Amygdala (tissue), 56 donors: ENCODE measurements at places on chromosomes 6 and 20.

DNA sequence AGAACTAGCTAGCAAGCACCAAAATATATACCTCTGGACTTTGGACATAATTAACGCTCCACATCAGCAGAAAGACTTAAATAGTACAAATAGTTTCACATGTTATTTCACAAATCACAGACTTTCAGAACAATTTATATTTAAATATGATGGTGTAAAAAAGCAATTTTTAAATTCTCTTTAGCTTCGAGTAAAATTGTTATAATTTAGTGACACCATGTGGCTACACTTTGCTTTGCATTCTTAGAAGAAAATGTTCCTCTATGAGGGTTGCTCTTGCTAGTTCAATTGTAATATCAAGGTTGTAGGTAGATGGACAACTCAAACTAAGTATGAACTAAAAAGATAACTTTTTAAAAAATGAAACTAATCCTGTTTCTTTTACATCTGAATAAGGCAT is 69.0 kb downstream of the BTBD9 start:
- DNase-seq = no peak

DNA sequence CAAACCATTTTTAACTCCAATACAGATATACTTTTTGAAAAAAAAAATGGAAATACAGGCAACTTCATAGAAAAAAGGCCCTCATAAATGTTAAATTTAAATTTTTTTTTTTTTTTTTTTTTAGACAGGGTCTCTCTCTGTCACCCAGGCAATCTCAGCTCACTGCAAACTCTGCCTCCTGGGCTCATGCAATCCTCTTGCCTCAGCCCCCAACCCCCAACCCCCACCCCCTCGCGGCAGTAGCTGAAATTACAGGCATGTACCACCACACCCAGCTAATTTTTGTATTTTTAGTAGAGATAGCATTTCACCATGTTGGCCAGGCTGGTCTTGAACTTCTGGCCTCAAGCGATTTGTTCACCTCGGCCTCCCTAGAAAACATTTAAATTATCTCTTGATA is 12.8 kb upstream of the ULBP3 start:
- no peak for DNase-seq

DNA sequence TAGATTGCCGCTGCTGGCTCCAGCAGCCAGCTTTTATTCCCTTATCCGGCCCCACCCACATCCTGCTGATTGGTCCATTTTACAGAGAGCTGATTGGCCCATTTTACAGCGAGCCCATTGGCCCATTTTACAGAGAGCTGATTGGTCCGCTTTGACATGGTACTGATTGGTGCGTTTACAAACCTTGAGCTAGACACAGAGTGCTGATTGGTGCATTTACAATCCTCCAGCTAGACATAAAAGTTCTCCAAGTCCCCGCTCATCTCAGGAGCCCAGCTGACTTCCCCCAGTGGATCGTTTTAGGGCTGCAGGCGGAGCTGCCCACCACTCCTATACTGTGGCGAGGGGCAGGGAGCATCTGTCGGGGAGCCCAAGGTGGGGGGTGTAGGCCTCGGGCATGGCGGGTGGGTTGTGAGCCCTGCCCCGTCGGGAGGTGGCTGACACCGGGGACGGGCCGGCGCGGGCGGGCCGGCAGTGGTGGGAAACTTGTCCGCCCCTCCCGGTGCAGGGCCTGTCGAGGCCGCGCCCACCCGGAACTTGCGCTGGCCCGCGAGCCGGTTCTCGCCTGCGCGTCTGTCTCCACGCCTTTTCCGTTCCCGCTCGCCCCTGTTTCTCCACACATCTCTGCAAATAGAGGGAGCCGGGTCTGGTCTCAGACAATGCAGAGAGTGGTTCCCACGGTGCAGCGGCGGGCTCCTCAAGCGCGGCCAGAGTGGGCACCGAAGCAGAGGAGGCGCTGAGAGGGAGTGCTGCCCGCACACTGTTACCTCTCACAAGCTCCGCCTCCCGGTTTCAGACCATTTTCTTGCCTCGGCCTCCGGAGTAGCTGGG is 86.1 kb upstream of the STMND1 start:
- no peak for DNase-seq

DNA sequence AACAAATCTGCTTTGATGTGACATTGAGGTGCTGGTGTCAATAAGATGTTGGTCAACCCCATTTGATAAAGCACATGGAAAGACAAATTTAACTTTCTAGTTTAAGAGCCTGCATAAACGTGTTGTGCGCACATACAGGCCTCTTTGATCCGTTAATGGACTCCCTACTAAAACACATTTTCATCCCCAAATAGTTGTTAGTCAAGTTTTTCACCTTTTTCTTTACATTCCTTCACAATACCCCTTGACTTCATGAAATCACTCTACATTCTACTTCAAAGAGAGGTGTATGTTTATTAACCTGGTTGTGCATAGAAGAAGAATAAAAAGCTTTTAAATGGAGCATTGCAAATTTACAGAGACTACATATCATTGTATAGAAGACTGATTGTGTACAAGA is 180.3 kb downstream of the HDGFL1 start:
- no peak for DNase-seq
